Activated CD4-positive, alpha-beta T cell treated with anti-CD3 and anti-CD28 coated beads, Interleukin-2, amount 50 U/mL, for 4 hours (primary cell): ENCODE measurements at places on chromosomes 7 and 10.
A peak's percentile ranks its signal among the peaks of the same experiment; 100 is the strongest.

DNA sequence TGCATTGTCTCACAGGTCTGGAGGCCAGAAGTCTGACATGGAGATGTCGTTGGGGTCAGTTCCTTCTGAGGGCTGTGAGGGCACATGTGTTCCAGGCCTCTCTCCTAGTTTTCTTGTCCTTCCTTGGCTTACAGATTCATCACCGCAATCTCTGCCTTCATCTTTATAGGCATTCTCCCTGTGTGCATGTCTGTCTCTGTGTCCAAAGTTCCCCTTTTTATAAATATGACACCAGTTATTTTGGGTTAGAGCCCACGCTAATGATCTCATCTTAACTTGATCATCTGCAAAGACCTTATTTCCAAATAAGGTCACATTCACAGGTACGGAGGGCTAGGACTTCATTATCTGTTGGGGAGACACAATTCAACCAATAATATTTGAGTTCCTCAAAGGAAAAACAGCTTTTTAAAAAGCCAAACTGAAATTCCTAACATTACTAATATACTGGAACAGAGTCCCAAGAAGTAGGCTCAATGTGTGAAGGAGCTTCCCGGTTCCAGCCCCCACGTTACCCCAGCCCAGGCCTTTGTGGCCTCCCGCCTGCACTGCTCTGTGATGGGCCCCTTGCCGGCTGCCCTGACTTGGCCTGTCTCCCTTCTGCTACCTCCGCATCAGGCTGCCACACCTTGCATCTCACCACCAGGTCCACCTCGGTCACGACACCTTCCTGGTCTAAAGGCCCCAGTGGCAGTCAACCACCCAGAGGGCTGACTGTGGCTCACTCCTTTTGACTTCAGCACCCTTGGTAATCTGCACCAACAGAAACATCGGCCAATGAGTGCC, 142.7 kb downstream of the KCNMA1 start:
- no peak for DNase-seq

DNA sequence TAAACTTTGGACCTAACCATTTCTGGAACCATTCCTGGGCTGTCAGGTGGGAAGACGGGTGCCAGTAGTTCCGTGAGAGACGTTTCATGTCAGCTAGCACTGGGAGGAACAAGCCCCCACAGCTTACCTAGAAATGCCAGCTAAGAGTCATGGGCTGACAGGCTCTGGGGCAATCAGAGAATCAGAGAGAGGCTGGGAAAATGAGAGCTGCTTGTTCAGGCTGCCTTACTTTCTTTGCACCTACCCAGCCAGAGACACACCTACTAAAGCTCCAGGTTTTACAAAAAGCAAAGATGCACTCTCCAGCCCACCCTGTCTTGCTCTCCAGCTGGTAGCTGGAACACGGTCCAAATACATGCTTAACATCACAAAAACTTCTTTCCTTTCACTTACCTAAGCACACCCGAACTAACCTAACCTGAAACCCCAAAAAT, 688 bp downstream of the PTN start:
- DNase-seq, result no peak

DNA sequence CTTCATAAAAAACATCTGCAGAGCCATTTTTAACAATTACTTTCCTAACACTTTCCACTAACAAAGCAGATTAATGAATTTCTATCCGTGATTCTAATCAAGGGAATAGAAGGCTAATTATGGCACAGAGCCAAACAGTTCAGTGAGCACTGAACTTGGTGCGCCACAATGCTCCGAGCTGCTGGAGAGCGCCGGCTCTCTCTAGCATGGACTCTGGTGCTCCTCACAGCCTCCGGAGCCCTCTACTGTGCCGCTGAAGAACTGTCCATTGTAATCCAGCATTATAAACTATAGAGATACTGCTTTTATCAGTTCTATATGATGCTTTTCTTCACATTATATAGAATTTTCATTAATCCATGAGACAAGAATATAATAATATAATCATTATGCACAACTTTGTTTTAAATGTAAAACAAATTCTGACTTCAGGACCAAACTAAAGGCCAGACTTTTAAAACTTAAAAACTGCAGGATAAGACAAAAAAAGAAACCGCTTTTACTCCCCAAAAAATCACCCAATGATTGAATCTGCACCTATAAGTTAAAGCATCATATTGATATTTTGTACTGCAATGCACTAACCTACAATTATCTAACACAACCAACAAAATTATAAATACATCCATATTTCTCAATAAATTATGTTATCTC, 123.6 kb downstream of the RNF32 start:
- no peak for DNase-seq

DNA sequence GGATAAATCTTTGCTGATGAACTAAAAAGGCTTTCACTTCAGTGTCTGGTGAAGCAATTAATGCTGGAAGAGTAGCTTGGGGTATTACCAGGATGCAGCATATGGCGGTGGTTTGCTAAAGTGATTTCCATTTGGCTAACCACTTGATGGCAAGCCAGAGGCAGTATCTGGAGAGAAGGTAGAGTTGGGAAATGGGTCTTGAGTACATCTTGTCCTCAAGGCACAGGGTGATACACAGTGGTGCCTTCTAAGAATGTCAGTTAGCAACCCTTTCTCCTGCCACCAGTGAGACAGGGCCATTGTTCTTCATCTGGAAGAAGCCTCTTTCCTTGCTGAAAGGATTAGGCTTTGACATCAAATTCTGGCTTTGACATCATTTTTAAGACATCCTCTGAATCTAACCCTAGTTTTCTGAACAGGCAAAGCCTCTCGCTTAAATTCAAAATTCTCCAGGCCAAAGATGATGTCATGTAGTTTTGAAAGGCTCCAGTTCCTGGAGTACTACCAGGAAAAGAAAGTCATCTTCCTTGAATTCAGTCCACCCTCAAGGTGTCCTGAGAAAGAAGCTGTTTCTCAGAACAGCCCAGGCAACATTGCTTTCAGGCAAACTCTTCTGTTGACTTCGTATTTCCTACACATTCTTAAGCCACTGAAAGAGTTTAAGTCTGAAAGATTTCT, 162.4 kb downstream of the ARID5B start:
- no peak for DNase-seq

DNA sequence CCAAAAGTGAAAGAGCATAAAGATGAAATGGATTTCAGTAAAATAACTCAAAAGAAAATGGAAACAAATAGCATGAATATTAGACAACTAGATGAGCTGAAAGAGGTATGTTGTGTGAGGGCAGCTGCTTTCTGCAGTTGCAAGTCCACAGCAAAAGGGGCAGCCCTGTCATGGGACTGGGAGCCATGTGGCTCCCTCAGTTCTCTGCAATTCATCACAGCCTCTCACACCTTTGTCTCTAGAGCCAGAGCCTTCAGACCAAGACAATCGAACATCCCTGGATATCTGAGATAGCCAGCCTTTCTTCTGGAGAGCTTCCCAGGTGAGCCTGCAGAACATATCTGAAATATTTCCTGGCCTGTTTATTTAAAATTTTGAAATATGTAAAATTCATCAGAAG, 538.7 kb downstream of the REEP3 start:
- DNase-seq, result no peak

GRCh38 chr7:56046721-56047445, 4.4 kb downstream of the PSPH start:
- no peak for DNase-seq

DNA sequence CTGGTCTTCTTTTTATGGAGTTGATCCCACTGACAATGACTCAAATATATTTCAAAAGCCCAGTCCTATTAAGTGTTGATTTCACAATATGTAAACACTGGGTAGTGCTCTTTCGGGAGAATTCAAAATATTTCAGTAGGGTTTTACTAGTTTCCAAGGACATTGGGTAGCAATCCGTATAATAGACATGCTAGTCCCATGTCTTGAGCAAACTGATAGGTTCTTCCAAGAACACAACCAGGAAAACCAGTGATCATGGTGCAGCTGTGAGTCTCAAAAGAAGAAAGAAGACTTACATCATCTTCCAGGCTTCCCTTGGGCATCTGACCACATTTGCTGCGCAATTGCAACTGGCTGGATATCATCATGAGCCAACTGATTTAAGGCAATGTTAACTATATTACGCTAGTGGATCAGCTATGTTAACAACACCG, 59.3 kb upstream of the APBB1IP start:
- DNase-seq, result no peak

- DNase-seq, result peak; percentile 6
These were observed 61.2 kb downstream of the NEURL1 start for GRCh38 chr10:103554488-103555324.

GRCh38 chr7:77565917-77566316, 28.8 kb downstream of the PTPN12 start:
- no peak for DNase-seq

DNA sequence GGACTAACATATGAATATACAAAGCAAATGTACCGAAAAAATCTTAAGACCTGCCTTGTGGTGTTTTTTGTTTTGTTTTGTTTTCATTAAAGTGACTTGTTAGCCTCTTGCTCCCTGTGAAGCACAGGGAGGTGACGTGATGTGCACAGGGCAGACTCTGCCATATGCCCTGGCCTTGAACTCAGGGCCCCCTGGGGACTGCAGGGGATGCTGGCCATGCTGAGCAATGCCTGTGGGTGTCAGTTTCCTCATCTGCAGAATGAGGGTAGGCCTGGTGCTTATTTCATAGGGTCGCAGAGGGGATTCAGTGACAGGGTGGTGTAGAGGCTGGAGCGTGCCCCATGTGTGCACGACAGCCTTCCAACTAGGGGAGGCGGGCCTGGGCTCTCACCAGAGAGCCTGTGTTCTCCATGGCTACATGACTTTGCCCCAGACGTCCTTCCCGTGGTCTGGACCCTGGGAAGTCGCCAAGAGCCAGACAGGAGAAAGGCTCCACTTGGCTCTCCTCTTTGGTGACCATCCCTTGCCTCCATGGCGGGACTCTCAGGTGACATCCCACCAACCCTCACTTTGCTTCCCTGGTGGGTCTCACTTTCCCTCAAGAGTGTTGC, 14.5 kb downstream of the EGFR start:
- DNase-seq, result no peak

DNA sequence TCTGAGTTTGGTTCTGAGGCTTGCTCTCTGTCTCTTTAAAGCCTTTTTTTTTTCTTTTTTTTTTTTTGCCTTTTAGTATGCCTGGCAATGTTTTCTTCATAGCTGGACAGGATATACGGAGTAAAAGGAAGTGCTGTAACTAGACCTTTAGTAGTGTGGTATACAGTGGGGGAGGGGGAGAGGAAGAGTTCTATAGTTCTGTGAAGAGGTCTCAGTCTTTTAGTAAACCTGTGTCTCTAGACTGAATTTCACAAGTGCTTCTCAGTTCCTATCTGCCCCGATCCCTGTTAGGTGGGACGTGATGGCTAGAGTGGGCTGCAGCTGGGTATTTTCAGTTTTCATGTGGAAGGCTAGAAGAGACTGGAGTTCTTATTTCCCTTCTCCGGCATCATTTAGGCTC, 3.1 kb upstream of the ABCC2 start:
- DNase-seq, result no peak

- DNase-seq, result no peak
These were observed 42.0 kb upstream of the PALS2 start for GRCh38 chr7:24531255-24531654.
